Naive thymus-derived CD8-positive, alpha-beta T cell (primary cell): ENCODE measurements at places on chromosomes 1 and 21. TPM values are rescaled to one million over a fixed set of nuclear protein-coding genes. Genes with fewer than 3 reads are reported as not detected.

- DNase-seq, result no peak
These were observed 30.2 kb upstream of the MGST3 start for GRCh38 chr1:165600793-165601192.

Gene SPRR2E
- not detected for total RNA-seq

- no peak for DNase-seq
These were observed 9.9 kb upstream of the NCF2 start for GRCh38 chr1:183600136-183600535.

GRCh38 chr1:165137551-165138316, 218.8 kb downstream of the LMX1A start:
- no peak for DNase-seq

DNA sequence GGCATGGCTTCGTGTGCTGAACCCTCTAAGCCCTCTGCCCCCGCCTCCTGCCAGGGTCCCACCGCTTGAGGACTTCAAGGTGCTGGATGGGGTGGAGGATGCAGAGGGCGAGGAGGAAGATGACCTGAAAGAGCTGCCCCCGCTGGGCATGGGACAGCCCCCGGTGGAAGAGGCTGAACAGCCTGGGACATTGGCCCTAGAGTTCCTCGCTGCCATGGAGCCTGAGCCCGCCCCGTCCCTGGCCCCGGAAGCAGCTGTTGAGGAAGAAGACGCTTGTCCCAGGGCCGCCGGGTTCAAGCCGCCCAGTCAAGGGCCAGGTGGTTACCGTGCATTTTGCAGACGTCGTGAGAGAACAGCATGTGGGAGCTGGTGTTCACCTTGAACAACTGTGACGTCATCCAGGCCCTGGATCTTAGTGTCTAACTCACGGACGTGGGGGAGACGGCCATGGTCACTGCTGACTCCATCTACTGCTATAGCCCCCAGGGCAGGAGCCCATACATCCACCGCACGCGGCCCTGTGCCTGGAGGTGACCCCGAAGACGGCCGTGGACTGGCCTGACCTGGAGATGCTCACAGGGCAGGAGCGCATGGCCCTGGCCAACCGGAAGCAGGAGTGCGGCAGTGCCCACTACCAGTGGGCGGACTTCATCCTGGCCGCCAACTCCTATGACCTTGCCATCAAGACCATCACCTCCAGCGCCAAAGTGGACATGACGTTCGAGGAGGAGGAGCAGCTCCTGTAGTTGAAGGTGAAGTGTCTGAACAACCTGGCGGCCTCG, 90.1 kb downstream of the PPP1R12B start:
- no peak for DNase-seq

DNA sequence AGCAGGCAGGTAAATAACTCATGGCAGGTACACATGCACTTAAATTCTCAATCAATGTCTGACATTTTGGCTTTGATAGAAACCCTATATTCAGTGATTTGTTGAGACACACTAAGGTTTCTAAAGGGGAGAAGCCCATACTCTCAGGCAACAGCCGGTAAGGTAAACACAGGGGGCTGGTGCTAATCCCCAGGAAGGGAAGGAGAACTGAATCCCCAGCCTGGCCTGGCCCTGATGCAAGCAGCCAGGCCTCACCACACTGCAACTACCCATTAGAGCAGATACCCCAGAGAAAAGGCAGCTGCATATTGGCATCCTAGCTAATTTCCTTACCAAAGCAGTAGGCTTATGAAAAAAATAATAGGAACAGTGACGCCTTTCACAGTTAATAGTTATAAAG, 116.5 kb upstream of the LRRC7 start:
- no peak for DNase-seq

- no peak for DNase-seq
These were observed 113.7 kb downstream of the RUNX1 start for GRCh38 chr21:34935452-34935851.

GRCh38 chr1:189323091-189323490, 1154.6 kb downstream of the BRINP3 start:
- no peak for DNase-seq

GRCh38 chr1:224500796-224501195, 66.2 kb upstream of the WDR26 start:
- no peak for DNase-seq

DNA sequence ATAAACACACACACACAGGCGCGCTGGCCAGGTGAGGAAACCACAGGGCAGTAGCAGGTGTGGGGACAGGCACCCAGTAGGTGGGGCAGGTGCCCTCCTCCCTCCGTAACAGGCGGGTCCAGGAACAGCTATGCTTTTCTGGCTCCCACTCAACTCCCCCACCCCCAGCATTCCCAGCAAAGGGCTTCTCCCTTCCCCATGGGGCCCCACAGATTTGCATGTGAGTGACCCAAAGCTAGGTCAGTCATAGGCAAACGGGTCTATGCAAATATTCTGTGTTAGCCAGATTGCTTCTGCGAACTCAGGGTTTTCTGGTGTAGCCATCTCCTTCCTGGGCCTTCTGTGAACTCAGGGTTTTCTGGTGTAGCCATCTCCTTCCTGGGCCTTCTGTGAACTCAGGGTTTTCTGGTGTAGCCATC, 114.2 kb downstream of the SIK1 start:
- DNase-seq, result no peak

GRCh38 chr1:30695439-30695841, 27.9 kb downstream of the MATN1 start:
- DNase-seq, result no peak

Gene SPRR1B
- total RNA-seq, result not detected

Gene TEX38
- not detected for total RNA-seq
